ENCODE measurements at places on chromosomes 2 and 18.

DNA sequence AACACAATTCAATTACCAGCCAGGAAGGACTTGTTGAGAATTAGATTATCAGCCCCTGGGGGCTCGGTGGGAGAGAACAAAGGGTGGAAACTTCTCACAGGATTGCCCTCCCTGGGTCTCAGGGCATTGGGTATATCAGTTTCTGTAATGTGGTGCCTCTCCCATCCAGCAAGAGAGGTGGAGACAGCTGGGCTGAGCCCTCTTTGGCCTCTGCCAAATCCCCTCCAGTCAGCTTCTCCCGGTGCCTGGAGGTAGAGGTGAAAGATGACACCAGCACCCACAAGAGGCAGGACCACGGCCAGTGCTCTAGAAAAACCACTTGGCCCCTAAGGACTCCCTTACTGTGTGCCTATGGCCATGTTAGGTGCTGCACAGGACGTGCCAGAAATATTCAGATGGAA is 179.7 kb downstream of the HAUS1 start:
- no peak for DNase-seq

DNA sequence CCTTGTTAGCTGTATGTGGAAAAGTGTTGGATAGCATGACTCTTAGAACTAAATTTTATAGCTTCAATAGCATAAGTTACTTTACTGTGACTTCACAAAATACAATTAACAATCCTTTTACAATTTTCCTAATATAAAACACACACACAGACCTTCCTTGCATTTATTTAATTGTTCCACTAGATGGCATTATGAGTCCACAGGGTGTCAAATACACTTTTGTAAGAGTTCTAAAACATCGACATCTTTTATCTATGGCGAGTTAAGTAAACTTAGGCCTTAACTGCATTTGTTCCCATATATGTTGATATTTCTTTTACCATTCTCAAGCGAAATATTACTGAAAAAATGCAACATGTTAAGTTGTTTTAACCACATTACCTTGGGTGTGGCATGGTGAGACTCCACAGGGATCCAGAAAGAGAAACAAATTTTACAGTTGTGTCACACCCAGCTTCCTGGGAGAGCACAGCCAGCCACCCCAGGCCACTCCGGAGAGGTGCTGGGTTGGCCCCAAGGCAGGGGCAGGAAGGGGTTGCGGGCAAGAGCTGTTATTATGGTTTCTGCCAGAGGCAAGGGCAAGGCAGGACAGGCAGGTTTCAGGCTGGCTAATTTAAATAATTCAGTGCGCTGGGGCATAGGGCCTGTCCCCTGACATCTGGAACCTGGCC is 312.4 kb upstream of the MC4R start:
- DNase-seq: no peak

DNA sequence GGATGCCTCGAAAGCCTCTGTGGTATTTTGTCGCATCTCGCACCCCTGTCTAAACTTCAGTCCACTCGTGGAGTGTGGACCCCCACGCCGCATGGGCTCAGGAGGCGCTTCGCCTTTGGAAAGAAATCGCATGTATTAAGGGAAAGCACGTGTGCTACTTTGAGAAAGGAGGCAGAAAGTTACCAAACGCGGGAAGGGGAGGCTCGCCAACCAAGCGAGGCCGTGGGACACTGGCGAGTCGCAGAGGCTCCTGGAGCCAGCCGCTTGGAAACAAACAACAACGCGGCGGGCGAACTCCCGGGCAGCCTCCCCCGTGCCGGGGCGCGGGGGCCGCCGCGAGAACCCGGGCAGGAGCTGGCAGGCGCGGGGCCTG is 455 bp upstream of the AGAP1 start:
- DNase-seq: no peak

DNA sequence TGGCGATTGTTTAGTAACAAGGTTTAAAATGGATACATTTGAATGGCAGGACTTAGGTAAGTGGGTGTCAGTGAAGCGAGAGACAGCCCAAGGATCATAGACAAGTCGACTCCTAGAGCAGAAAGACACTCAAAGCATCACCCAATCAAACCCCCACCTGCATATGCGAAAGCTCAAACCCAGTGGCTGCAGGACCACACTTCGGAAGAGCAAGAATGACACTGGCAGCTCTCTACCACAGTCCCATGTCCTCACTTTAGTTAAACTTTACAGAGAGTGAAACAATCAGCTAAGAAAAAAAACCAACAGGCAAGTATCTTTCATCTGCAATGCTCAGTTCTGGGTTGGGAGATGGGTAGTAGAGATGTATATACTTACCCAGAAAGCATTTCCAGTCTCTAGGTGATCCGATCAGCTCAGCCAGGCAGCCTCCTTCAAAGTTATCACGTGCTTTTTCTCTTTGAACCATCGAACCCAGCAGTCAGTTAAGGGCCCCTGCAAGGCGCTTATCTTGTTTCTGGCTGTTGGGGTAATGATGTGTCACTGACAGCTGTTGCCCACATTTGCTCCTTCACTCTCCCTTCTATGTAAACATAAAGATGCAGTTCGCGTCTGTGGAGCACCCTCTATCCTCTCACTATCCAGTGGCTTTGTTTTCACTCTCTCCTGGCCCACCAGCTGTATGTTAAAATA is 357.5 kb upstream of the ID2 start:
- DNase-seq: no peak

DNA sequence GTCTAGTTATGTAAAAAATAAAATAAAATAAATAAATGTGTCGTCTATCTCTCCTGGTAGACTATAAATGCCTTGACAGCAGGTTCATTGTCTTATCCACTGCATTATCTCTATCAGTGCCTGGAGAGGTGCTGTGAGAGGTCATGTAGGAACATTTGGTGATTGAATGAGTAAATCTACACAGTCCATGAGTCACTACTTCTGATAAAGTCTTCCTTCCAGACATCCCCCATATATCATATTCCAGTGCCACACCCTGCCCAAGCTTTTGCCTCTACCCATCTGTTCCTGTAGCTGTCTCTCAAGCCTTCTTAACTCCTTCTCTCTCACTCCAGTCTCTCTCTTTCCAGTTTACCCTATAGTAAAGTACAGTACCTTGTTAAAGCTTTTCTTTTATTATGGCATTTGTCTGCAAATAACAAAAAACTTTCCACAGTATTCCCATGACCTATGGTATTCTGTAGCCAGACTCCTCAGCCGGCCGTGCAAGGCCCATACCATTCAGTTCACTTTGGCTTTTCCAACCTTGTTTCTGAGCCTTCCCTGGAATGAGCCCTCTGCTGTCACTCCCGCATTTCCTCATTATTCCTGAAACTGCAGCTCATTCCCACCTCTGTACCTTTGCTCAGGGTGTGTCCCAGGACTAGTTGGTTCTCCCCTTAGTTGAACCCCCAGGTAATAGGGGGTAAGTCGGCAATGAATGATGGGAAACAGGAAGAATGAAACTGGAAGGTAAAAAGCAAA is 37.5 kb downstream of the ANXA4 start:
- no peak for DNase-seq

GRCh38 chr2:45748239-45748638 is 96.8 kb downstream of the PRKCE start:
- no peak for DNase-seq

GRCh38 chr2:197007716-197008628 is 81.5 kb upstream of the PGAP1 start:
- no peak for DNase-seq

DNA sequence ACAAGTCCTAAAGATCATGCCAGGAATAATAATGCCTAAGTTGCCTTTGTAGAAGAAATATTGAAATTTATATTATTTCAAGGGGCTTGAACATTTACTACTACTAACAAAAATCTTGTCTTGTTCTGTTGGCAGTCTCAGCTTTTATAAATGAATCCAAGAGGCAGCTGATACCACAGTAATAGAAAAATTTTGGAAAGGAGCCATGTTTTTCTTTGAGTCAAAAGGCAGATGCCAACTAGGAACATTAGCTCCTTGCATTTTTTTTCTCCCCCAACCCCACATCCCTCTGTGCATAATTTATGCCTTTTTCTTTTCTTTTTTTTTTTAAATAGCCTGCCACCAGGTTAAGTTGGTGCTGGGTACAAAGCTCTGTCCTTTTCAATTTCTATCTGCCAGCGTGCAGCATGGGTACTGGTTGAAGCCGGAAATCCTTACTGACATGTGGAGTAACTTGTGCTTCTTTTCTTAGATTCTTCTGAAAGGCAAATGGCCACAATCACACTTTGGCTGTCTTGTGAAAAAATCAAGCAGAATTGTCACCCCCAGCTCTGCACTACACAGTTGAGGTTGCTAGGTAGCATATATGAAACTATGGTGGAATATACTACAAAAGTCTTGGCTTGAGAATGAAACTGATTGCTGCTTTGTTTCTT is 98.8 kb downstream of the RHBDD1 start:
- DNase-seq: no peak

DNA sequence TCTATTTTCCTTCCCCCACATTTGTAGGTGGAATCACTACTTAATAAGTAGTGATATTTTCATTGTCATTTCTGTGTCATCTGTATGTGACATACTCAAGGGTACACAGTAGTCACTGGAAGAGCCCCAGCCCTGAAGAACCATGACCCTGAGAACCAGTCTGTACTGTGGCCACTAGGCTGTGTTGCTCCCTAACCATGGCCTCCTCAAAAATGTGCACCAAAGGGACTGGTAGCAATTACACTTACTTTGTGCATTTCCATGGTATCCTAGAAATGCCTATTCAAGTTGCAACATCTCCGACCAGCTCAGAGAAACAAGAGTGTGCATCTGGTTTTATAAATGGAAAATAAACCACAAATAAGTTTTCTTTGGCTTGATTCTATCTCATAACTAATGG is 155.1 kb downstream of the DOCK10 start:
- no peak for DNase-seq

- no peak for DNase-seq
Observed at GRCh38 chr2:230865766-230866755, 1.3 kb downstream of the ITM2C start.

DNA sequence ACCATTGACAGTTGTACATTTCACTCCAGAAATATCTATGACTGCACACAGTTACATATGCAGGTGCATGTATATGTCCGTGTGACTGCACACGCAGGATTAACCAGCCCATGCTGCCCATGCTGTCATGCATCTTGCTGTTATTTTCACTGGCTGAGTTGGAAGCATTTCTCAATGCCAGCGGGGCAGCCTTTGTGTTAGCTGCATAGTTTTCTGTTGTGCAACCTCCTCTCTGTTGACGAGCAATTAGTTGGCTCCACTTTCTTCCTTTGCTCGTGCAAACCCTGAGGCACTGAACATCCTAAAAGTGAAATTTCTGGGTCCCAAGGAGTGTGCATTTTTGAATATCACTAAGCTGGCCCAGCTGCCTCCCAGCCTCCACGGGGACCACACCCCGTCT is 133.4 kb upstream of the GLI2 start:
- no peak for DNase-seq

DNA sequence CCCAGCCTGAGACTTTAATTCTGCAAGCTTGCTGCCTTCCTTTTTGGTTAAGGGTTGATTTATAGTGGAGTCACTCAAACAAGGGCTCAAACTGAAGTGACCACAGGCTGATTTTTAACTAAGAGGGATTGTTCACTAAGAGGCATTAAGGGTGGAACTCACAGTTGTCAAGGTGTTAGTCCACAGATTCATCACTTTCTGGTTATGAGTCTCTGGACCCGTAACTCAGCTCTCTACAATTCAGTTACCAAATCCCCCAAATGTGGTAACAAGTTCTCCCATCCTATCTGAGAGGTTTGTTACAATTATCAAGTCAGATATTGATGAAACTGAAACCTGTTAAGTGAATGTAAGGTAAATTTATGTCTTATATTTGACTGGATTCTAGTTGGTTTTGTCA is 185.9 kb upstream of the KLHL14 start:
- DNase-seq: no peak

DNA sequence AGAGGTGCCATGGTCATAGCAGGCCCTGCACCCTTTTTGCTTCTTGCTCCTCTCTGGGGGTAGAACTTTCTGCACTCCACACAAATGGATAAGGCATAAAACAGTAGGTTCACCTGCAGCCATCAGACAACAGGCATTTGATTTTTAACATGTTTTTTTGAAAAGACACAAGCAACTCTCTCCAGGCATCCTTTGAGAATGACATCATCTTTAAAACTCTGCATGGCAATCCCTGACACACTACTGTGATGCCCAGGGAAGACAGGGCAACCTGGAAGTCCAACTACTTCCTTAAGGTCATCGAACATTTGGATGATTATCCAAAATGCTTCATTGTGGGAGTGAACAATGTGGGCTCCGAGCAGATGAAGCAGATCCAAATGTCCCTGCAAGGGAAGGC is 82.8 kb downstream of the SKA1 start:
- no peak for DNase-seq

GRCh38 chr18:75132098-75132870 is 76.7 kb downstream of the PTGR3 start:
- no peak for DNase-seq

DNA sequence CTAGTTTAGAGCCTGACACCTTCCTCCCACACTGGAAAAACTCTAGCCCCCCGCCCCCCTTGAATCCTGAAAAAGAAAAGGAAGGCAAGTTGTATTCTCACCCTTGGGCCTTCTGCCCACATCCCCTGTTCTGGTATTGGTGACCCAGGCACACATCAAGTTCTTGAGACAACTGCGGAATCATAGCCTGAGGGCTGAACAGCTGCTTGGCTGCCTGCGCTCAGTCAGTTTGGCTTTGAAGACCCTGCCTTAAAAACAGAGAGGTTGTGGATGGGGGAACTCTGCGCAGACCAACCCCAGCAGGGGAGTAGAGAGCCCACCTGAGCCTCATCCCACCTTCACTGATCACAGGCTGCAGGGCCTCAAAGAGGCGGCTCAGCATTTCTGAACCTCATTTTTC is 229.2 kb downstream of the ANAPC1 start:
- DNase-seq: no peak

DNA sequence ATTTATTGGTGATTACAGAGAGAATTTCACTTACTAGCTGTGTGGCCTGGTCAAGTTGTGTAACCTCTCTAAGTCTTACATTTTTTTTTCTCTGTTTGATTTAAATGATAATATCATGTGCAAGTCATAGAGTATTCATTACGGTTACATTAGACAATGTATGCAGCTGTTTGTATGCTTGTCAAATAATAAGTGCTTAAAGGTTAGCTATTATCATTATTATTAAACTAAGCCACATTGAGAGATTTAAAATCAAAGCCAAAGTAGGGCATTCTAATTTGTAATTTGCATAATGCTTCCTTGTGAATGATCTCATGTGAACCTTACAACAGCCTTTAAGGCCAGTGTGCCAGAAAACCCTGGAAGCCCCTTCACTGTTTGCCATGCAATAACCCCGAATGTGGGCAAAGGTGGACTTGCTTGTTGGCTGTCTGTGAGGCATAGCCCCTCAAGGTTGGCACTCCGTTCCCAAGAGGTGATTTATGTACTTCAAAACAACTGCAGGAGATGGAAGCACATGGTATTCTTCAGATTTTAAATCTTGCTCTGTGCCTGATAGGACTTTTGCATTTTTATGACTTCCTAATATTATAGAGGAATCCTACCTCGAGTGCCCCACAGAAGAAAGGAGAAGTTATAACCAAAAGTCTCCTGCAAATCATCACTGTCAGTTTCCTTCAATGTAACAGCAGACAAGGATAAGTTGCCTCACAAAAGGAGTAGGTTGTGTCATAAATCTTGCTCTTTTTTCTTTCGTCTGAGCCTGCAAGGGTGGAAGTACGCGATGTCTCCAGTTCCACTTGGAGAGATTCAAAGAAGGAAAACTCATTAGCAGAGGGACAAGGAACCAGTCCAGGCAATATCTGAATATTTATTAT is 272.0 kb downstream of the TGIF1 start:
- no peak for DNase-seq

GRCh38 chr2:170204298-170204951 is 26.5 kb downstream of the MYO3B start:
- no peak for DNase-seq

All from GM19239 (cell line).